ENCODE measurements at places on chromosomes 13 and 19.

DNA sequence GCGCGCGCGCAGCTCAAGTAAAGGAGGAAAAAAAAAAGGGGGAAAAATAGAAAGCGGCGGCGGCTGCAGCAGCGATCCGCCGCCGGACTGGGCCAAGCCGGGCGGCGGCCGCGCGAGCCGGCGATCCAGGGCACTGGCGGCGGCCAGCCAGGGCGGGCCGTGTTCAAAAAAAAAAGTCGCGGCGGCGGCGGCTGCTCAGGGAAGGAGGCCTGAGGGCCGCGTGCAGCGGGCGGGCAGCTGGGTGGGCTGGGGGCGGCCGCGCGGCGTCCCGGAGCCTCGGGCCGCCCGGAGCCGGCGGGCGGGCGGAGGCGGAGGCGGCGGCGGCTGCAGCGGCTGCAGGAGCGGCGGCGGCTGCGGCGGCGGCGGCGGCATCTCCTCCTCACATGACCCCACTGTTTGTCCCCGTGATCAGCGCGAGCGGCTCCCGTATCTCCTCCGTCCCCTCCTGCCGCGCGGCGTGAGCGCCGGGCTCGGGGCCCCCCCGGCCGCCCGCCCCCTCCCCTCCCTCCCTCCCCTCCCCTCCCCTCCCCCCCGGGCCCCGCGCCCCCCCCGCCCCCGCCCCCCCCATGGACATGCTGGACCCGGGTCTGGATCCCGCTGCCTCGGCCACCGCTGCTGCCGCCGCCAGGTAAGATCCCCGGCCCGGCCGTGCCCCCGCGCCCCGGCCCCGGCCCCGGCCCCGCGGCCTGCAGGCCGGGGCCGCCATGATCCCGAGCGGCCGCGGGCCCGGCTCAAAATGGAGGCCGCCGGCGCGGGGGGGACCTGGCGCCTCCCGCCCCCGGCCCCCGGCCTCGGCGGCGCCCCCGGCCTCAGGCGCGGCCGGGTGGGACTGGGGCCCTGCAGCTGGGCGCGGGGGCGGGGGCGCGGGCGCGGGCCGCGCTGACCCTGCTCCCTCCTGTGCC, at the start of gene USF2:
Gene USF2 (plus strand): TSS at position 427 of the 902 bp plus-strand sequence. CDS start 140 bp downstream, at position 567.
- DNase-seq: no peak

GRCh38 chr13:98228661-98229341, 51.7 kb upstream of the RNF113B start:
- DNase-seq: no peak

GRCh38 chr13:51594432-51594831, 10.2 kb downstream of the WDFY2 start:
- no peak for DNase-seq

DNA sequence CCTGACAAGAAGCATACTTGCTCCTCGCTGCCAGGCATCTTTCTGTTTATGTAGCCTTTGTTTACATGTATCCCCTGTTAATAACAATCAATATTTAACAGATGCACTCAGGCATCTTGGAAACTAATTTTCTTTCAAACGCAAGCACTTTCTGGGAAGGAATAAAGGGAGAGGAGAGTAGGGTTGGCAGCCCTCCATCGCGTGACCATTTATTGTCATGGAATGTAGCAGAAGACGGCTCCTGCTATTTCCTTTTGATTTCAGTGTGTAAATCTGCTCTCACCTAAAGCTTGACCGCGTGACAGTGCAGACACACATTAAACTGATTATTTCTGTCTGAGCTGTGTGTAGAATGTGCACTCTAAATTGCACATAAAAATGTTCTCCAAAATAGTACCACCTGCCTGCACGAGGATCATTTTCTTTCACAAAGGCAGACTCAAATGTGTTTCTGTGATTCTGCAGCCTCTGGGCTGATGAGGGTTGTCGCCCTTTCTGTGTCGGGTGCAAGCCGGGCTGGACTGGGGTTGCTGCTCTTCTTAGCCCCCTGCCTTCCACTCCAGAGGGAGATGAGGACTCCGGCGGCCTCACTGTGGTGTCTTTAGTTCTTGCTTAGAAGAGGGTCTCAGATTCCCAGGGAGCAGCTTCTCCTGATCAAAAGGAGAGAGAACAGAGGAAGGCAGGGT, 223.5 kb upstream of the MAB21L1 start:
- DNase-seq: no peak

DNA sequence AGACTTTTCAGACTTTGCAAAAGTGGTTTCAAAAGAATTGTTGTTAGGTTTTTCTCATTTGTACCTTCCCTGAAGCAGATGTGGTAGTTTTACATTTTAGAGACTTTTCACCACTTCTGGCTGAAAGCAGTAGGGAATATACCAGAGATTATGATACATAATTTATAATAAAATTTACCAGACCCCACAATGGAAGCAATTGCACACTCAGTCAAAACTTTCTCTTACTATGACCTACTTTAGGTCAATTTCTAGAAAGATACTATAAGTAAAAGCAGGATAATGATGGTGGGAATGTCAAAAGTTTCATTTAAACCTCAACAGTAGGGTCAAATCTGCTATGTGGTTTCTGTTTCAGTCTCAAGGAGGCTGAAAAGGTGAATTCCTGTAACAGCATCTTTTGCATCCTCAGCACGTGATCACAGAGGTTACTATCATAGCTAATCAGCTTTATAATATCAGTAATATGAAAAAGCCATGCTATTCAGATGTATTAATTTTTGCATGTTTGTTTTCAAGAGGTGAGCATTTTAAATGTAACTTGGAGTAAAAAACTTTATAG, 26.9 kb downstream of the PCCA start:
- no peak for DNase-seq

DNA sequence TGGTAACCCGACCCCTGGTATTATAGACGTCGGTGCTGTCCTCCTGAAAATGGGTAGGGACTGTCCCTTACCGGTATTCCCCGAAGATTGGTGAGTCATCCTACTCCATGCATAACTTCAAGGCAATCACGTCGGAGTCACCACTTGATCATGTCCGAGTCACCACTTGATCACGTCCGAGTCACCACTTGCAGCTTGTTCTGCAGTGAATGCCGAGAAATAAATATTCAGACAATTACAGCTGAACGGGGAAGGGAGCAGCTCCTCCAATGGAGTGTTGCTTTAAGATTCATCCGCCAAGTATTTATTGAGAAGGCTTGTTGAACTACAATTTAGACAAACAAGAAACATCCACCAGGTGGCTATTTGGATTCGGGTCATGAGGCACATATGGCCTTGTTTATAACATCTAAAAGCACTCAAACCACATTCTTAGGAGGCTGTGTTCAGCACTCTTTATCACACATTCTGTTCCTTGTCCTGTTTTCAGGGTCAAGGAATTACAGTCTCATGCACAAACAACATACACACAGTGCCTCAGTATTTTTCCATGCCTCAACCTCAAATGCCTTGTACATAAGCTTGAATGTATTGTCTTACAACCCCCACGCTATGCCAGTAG, 43.1 kb downstream of the ZNF726 start:
- DNase-seq: no peak

DNA sequence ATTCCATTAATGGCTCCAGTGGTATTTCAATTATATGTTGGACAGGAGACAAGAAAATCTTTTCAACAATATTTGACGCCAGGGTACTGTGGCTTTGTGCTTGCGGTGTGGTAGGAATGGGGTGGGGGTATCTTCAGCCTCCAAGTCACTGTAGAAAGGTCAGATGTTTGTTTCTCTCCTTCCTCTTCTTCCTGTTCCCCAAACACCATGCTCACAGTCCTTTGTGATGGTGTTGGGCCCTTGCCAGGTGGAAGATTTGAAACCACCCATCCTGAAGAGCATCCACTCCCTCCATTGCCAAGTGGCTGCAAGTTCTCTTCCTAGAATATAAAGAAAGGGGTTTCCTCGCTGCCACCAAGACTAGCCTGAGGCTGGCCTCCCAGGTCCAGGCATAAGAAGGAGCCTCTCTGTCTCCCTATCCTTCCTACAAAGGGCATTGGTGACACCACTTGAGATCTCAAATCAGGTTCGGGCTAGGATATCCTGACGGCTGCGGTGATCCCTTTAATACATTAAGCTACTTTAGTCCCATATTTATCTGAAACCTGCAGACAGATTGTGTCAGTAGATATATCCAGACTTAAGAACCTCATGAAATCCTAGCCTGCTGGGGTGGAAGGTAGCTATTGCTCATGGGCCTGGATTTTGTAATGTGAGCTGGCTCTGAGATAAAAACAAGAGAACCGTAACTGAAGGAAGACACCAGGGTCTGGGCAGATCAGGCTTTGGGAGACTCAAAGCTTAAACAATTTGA, 64.3 kb upstream of the SIAH3 start:
- DNase-seq: no peak

GRCh38 chr13:58994777-58995176, 1169.0 kb downstream of the DIAPH3 start:
- DNase-seq: no peak

- no peak for DNase-seq
Observed at GRCh38 chr19:7773841-7774240, 10.8 kb downstream of the CLEC4M start.

DNA sequence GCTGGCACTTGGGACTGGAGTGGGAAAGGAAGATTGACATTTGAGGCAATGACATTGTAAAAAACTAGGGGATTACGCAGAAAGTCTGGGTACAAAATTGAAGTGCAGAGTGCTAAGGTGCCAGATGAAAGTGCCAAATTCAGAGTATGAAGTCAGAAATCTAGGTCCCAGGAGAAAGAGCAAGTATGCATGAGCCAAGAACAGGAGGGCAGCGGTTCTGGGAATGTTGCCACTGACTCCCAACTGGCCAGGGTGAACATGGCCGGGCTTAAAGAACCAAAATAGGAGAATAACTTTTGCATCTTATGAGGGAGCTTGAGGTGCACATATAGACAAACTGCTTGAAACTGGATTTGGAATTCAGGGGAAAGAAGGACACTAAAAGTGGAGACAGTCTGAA, 495.8 kb upstream of the KLF12 start:
- peak; percentile 75 for DNase-seq

- no peak for DNase-seq
Observed at GRCh38 chr19:10603873-10604459, 16.9 kb upstream of the AP1M2 start.

- no peak for DNase-seq
Observed at GRCh38 chr19:41175801-41176777, 16.9 kb upstream of the CYP2S1 start.

DNA sequence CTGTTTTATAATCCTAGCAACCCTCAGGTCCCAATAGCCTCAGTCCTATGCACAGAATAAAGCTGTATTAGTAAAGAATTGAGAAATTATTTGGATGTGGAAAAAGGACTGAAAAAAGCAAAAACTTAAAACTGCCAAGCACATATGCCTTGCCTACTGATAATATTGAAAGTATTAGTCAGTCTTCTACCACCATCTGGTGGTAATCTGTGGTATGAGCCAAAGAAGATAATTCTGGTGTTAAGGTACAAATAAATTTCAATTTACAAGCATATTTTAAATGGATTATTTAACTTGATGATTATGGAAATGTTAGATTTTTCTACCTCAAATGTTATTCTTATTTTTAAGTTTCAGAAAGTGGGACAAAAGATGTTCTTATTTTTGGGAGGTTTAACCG, 460.3 kb upstream of the KLHL1 start:
- DNase-seq: no peak

DNA sequence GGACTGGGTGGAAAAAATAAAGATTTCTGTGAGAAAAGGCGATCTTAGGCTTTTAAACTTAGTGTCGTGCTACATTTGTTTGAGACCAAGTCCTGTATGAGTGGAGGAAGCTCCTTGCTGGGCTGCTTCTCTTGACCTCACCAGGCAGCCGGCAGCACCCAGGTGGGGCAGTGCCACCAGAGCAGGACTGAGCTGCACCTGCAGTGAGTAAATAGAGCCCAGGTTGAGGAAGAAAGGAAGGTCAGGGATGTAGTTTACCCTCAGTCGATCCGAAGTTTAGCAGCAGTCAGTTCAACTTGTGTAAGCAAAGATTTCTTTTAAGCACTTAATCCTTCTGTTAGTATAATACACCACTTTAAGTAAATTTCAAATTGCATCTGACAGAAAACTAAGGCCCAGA, 13.6 kb downstream of the HNRNPM start:
- DNase-seq: no peak

DNA sequence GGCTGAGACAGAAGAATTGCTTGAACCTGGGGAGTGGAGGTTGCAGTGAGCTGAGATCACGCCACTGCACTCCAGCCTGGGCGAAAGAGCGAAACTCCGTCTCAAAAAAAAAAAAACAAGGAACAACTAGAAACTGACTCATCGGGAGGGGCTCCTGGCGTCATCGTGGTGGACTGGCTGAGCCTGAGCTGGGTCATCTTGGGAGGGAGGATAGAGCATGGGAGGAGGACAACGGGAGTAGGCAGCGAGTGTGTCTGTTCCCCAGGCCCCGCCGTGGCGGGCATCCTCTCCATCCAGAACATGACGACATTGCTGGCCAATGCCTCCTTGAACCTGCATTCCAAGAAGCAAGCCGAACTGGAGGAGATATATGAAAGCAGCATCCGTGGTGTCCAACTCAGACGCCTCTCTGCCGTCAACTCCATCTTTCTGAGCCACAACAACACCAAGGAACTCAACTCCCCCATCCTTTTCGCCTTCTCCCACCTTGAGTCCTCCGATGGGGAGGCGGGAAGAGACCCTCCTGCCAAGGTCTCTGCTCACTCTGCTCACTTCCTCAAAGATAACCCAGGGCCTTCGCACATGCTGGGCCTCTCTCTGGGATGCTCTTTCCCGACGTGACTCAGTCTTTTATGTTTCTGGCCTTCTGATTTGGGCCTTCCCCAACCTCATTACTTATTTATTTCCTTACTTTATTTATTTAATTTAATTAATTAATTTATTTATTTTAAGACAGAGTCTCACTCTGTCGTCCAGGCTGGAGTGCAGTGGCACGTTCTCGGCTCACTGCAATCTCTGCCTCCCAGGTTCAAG, 16.6 kb downstream of the DDX39A start:
- no peak for DNase-seq

- DNase-seq: no peak
Observed at GRCh38 chr19:42113641-42114348, 18.5 kb downstream of the POU2F2 start.

- DNase-seq: no peak
Observed at GRCh38 chr19:50371914-50372475, 4.3 kb upstream of the NR1H2 start.

DNA sequence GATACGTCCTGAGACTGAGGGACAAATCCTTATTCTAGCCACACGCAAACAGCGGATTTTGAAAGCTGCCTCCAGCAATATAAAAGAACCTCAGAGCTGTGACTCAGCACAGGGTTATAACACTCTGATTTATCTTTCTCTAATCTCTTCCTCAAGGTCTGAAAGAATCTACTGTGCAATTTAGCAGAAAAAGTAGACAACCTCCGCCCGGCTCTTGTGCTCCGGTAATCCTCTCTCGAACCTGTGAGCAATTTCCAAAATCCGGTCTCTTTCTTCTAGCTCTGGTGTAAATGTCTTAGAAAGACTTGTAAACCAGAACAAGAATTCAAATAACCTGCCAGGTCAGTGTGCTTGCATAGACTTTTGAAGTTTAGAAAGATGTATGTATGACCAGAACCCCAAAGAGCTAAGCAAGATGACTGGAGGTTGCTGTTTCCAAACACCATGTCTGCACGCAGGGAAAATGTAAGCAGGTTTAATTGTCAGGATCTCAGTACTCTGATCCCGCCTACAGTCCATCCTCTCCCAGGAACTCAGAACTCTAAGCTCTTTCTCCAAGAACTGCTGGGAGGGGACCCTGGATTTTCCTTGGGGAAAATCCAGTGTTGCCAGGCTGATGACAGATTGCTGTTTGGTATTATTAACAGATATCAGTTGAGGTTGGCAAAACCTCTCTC, 338.1 kb downstream of the RFC3 start:
- DNase-seq: no peak

GRCh38 chr19:2488942-2489731, 13.2 kb downstream of the GADD45B start:
- no peak for DNase-seq

- DNase-seq: no peak
Observed at GRCh38 chr13:46114613-46115012, 9.8 kb upstream of the CPB2 start.

GRCh38 chr13:45200701-45201232, at the start of gene KCTD4:
Gene KCTD4 (minus strand): TSS chr13:45201045. CDS start chr13:45194567, 6,478 bp downstream.
- DNase-seq: no peak

Data from coronary artery (tissue), 2 donors.